ENCODE measurements at places on chromosomes 5 and 9.

GRCh38 chr5:179302499-179303185 lies 42.6 kb downstream of the ADAMTS2 start:
- peak; percentile 57 for DNase-seq

- no peak for DNase-seq
Measured at GRCh38 chr5:92147266-92147665, 764.1 kb upstream of the ARRDC3 start.

DNA sequence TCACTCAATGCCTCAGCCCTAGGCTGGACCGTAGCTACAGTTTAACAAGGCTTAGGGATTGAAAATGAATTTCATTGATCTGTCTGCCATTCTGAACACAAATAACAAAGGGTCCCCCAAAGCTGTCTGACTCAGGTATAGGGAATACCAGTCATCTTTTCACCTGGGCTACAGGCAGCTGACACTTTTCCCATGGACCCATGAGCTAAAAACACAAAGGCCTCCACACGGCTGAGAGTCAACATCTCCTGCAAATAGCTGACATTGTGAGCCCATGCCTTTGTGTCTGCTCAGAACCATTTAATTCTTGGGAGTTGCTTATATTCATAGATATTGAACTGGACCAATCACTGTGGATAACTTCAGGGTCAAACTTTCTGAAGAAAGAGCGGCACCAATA lies 121.1 kb upstream of the SLIT3 start:
- DNase-seq = no peak

DNA sequence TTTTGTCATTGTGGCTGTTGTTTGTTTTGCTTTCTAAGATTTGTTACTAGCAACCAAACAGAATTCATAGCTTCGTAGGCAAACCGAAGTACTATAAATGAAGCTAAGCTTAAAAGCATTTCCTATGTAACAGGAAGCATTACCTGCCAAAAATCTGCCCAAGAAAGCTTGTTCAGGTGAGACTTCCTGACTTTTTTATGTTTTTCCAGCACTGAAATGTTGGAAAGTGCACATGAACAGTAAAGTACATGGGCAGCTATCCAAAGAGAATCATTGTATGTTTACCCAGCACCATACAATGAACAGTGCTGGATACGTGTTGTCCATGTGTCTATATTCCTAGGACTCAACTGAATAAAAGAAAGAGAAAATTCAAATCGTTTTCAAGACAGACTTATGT lies 247.1 kb downstream of the NFIB start:
- DNase-seq = no peak

DNA sequence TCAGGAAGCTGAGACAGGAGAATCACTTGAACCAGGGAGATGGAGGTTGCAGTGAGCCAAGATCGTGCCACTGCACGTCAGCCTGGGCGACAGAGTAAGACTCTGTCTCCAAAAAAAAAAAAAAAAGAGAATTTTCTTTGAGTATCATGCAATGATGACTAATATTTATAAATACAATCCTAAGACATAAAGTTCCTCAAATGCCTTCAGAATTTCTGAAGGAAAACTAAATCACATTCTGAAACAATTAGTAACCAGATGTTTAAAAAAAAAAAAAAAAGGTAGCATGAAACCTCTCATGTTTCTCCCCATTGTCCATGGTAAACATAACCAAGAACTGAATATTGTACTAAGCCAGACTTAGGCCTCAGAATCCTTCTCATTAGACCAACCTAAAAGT lies 23.1 kb downstream of the MLLT3 start:
- DNase-seq = no peak
